Activated CD8-positive, alpha-beta memory T cell treated with anti-CD3 and anti-CD28 coated beads, Interleukin-2, amount 10 ng/mL, durations not matched to agents 7 days and 5 days (primary cell): ENCODE measurements at places on chromosomes 1 and 21. TPM values are rescaled to one million over a fixed set of nuclear protein-coding genes. Genes with fewer than 3 reads are reported as not detected.

- DNase-seq = no peak
Observed at GRCh38 chr21:15601390-15601789, 128.4 kb upstream of the USP25 start.

Gene CTNNBIP1
- total RNA-seq = 10.9 TPM

DNA sequence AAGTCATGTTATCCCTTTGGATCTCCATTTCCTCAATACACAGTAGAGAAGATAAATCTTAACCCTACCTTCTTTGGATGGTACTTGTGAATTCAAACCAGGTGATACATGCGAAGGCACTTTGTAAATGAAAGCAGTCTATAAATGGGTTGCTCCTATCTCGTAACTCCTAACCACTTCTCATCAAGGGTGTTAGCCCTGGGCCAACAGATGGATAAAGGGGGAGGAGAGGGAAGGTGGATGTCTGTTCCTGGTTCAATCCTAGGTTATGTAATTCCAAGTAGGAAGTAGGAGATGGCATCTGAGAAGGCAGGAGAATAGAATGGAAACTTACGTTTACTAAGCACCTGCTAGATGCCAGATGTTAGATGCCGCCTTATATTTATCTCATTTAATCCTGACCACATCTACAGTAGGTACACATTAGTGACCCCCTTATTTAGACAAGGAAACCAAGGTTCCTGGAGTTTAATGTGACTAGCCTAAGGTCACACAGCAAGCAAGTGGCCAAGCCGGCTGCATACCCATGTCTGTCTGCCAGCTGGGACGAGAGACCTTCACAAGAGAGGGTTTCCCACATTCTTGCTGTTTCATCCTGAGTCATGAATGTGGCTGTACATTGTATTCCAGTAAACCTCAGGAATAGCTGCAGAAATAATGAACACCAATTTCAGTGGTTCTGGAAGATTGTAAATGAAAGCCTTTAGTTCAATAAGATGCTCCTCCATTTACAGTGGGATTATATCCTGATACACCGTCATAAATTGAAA is 47.7 kb downstream of the ELAVL4 start:
- no peak for DNase-seq

GRCh38 chr1:226766565-226766964 is 27.5 kb upstream of the ITPKB start:
- no peak for DNase-seq
